SJSA1 (cell line): ENCODE measurements at places on chromosomes 6 and 20. TPM values are rescaled to one million over a fixed set of nuclear protein-coding genes. Genes with fewer than 3 reads are reported as not detected.

MAD2L1BP gene
- 17.9 and 59.4 TPM in 2 replicates for total RNA-seq

VARS1 gene
- 23.1 and 39.5 TPM in 2 replicates for total RNA-seq

- DNase-seq: no peak
Measured at GRCh38 chr6:78701407-78701806, 165.9 kb upstream of the IRAK1BP1 start.

GRCh38 chr6:136148051-136148450 lies 102.1 kb downstream of the MTFR2 start:
- DNase-seq: no peak

DNA sequence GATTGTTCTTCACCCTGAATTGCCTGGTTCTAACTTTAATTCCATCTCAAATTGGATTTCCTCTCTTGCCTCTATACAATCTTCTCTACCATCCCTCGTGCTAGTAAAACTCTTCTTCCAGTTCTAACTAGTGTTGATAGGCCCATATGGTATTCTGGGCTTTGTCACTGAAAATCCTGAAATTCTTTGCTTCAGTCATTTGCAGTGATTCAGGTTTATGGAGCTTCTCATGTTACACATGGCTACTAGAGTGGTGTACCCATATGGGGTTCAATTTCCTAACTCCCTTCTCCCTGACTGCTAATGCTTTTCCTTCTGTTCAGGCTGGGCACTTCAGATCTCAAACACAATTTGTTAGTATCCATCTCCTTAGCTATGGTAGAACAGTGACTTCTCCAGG lies 956.6 kb downstream of the KIF16B start:
- DNase-seq: no peak

DNA sequence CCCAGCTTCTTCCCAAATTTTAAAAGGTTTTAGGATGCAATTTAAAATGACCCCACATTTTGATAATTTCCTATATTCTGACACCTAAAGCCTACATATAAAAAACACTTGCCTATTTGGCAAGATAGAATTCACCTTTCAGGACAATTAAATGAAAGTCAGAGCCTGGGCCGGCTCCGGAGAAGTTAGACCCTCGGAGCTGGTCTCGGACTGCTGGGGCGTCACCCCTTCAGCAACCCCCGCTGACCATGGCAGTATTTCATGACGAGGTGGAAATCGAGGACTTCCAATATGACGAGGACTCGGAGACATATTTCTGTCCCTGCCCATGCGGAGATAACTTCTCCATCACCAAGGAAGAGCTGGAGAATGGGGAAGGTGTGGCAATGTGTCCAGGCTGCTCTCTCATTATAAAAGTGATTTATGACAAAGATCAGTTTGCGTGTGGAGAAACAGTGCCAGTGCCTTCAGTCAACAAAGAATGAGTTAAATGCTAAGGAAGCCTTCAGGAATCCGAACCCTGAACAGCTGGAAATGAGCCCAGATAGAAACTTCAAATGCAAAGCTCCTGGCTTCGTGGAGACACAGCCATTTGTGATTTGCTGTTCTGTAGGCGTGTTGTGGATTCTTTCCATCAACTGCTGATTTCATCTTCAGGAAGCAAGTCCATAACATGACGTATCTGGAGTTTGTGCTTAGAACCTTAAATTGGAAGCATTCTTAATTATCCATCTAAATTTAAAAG lies 16.0 kb downstream of the TCFL5 start:
- DNase-seq: no peak

DNA sequence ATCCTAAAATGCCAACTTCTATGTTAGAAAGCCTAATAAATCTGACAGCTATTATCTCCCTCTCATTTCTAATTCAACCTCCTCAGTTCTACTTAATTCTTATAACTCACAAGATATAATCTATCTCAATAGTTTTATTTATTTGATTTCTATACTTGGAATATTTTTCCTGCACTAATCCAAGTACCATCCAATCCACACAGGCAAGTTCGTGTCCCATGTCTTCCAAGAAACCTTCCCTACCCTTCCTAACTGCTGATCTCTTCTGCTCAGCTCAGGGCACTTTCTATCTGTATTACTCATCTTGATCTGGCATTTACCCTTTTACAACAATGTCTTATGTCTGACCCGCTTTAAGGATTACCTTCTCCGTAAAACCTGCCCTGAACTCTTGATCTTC lies 18.2 kb downstream of the NCOA5 start:
- no peak for DNase-seq

DNA sequence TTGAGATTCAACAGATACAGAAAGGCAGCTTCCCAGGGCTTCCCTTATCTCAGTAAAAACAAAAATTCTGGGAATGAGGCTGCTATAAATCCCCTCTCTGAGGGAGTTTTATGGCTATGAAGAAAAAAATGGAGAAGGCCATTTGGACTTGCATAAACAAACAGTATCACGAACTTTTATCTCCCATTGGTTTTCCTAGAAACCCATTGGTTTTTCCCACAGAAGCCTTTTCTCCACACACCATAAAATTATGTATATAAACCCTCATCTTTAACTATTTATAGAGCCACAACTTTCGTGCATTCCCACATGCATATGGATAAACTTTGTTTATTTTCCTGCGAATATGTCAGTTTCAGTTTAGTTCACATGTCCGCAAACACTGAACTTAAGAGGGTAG lies 36.2 kb upstream of the BTBD3 start:
- no peak for DNase-seq

DNA sequence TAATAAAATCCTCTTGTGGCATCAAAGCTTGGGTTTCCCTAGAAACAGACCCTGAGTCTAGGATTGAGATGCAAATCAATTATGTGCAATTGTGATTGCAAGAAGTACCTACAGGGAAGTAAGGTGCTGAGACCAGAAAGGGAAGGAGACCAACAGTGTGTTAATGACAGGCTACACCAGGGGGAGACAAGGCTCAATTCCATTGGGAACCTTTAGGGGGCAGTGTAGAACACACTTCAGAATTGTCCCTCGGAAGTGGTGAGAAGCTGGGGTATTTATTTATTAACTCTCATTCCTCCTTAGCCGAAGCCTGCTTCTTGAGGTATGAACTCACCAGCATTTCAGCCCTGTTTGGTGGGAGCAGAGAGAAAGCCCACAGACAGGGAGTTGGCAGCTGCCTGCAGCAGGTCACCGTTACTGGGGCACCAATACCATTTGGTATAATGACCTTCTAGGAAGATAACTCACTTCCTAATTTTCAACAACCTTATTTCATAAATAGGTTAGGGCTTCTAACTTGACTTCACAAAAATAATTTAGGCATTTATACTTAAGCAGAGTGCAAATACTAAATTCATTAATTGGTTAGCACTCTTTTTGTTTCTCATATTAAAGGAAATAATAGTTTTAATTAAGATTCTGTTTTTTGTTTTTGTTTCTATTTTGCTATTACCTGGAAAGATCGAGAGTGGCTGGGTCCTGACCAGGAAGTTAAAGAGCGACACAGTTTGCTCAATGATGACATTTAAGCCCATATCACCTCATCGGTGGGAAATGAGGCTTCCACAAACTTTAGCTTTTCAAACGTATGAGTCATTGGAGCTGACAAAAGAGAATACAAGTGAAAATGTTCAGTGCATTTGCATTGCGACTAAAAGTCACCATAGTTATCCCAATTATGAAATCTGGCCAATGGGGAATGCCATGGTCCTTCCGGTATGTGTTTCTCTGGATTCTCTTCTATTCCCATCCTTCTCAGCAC lies 94.8 kb downstream of the BTBD3 start:
- peak; percentile 9 for DNase-seq

GRCh38 chr6:127813699-127814027 lies 87.2 kb downstream of the THEMIS start:
- DNase-seq: no peak

- DNase-seq: no peak
Measured at GRCh38 chr6:14280766-14281293, 163.3 kb downstream of the CD83 start.

HUS1B gene
- 3.3 TPM in 1 of 2 replicates, not detected in the other for total RNA-seq

GRCh38 chr6:108117427-108118358 lies 43.2 kb upstream of the OSTM1 start:
- DNase-seq: peak; percentile 46

LY6G6D gene
- total RNA-seq: not detected in 2 replicates

DNA sequence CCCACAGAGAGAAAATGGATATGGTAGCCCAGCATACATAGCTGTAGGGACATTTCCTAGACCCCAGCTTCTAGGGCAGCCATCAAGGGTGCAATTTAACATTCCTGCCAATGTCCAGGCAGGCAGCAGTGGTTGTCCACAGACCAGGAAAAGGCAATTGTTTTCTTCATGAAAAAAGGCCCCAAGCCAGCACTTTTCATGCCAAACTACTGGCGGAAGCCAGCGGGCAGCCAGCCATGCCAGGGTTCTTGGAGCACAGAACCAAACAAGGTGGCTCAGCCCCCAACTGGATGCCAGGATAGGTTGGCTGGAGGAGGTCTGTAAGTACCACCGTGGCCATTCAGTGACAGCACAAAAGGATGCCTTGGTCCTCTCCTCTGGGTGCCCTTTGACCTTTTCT lies 94.6 kb downstream of the BANF2 start:
- no peak for DNase-seq

CDH4 gene
- 0.13 TPM in 1 of 2 replicates, not detected in the other for total RNA-seq

OXT gene
- not detected in 2 replicates for total RNA-seq

APCDD1L gene
- 0.24 TPM in 1 of 2 replicates, not detected in the other for total RNA-seq

POM121L2 gene
- not detected in 2 replicates for total RNA-seq

DNA sequence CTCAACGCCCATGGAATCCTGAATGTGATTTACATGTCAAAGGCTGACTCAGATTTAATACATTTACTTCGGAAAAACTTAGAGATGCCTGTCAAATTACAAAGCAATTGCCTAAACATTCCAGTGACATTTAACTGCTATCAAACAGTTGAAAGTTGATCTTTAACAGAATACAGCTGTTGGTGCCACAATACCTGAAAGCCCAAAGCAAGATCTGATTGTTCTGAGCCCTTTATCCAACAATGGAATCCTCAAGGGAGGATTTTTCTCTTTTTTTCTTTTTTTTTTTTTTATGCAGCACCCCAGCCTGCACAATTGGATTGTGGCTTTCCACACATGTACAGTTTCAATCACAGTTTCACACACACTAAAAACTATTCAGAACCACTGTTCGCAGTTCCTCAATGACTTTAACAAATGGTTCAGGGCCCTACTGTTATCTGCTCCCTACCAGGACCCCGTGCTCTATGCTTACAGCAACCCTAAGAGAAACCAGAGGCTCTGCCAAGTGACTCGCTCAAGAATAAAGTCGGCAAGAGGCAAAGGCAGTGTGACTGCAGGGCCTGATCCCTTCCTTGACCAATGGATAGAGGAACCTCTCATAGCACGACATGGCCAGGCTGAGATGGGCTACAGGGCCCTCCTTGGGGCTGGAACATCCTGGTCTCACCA lies 33.3 kb downstream of the EPB41L2 start:
- DNase-seq: no peak

GRCh38 chr6:4581468-4582385 lies 194.5 kb upstream of the CDYL start:
- DNase-seq: peak; percentile 84
